LoVo (cell line): ENCODE measurements at places on chromosomes 5 and 9.
A peak's percentile ranks its signal among the peaks of the same experiment; 100 is the strongest.

DNA sequence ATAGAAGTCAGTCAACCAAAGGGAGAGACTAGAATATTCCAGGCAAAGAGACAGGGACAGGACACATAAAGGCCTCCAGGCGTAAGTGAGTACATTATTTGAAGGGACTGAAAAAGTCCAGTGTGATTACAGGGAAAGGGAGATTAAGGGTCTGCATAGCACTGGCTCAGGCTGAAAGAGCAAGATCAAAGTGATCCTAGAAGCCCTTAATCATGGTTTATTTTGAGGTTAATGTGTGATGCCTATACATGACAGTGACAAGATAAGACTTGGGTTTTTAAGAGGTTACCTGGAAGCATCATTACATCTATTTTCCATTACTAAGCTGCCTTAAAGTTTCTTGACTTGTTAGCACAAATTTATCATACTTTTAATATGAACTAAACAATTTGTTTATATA is 25.8 kb downstream of the LMBRD2 start:
- no peak for DNase-seq

- DNase-seq, result no peak
These were observed 4.0 kb downstream of the SAP30L start for GRCh38 chr5:154449786-154450185.

GRCh38 chr9:111362526-111362925 is 32.5 kb upstream of the OR2K2 start:
- DNase-seq, result no peak

GRCh38 chr9:136525841-136526499 is 19.9 kb downstream of the NOTCH1 start:
- DNase-seq, result no peak

DNA sequence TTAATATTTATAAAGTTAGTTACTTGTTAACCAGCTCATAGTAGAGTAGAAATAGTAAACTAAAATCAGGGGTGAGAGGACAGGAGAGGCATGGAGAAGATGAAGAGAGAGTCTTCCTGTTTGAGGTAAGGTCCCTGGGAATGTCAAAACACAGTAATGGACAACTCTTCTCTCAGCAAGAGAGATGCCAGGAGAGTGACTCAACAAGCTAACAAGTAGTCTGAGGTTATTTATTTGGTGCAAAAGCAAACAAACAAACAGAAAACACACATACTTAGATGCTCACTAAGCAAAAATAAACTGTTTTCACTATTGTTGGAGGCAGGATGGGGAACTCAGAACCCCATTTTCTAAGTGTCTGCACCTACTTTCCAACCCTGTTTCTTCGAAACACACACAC is 333.2 kb upstream of the RFX3 start:
- peak; percentile 50 for DNase-seq

- no peak for DNase-seq
These were observed 143.0 kb downstream of the GPBP1 start for GRCh38 chr5:57316798-57317327.
